ACHN (cell line): ENCODE measurements at places on chromosomes 12 and 14.

GRCh38 chr12:26374934-26375680 is 179.7 kb downstream of the SSPN start:
- no peak for DNase-seq

- DNase-seq: peak; percentile 55
Measured at GRCh38 chr14:39988939-39989338, 556.7 kb upstream of the FBXO33 start.

DNA sequence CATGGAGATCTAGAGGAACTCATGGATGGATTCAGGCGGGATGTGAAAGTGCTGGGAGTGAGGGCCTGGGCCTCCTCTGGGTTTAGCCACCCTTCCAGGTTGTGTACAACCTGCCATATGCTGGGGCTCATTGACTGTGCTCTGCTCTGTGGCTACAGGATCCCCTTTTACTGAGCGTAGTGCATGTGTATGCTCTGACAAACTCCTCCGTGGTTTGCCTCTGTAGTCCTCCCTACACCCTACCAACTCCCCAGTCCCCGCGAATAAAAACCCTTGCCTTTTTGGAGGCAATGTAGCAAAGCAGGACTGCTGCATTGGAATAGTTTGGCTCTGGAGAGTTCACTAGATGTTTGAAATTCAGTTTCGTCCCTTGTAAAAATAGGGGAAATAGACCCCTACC is 17.4 kb downstream of the JDP2 start:
- no peak for DNase-seq

DNA sequence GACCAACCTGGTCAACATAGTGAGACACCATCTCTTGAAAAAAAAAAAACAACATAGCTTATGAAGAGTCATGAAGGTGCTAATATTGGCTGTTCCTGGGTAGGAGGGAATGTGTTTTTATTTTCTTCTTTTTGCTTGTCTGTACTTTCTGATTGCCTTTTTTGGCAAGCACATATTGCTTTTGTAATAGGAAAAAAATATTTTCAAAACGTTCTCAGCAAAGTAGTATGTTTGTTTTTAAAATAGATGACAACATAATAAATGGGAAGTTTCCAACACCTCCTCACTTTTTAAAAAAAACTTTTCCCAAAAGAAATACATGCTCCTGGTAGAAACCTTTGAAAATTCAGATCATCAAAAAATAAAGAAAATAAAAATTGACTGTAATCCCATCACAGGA is 20.9 kb downstream of the FOS start:
- DNase-seq: no peak

GRCh38 chr12:57276935-57277563 is 26.1 kb upstream of the STAC3 start:
- peak; percentile 58 for DNase-seq

GRCh38 chr12:103021538-103022218 is 64.2 kb downstream of the ASCL1 start:
- no peak for DNase-seq
